Neural crest cell (in vitro differentiated cells): ENCODE measurements at places on chromosomes 16 and 17. TPM values are rescaled to one million over a fixed set of nuclear protein-coding genes. Genes with fewer than 3 reads are reported as not detected.
A peak's percentile ranks its signal among the peaks of the same experiment; 100 is the strongest.

GRCh38 chr17:78252111-78252634 lies 20.7 kb downstream of the TMEM235 start:
- DNase-seq: no peak

- no peak for DNase-seq
These were observed 9.3 kb downstream of the NUBP1 start for GRCh38 chr16:10752843-10753523.

- DNase-seq: no peak
These were observed 16.7 kb upstream of the OR1F1 start for GRCh38 chr16:3171181-3171854.

GRCh38 chr16:12874186-12874585 lies 27.2 kb upstream of the SHISA9 start:
- no peak for DNase-seq

- no peak for DNase-seq
These were observed 74.1 kb upstream of the TBX2 start for GRCh38 chr17:61325382-61326073.

DNA sequence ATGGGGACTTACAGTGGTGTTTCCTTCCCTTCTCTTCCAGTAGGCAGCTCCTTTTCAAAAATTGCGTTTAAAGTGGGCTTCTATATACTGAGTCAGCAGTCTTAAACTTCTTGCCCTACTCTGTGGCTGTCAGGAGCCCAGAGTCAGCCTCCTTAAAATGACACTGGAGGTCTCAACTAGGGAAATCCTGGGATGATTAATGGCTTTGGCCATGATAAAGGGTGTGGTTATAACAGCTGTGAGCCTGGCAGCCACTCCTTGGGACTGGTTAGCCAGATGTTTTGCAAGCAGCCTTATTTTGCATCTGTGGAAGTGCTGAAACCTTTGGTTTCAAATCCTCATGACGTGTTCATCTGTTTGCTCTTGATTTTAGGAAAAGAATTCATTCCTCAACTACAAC lies 25.0 kb downstream of the TAC4 start:
- no peak for DNase-seq

DNA sequence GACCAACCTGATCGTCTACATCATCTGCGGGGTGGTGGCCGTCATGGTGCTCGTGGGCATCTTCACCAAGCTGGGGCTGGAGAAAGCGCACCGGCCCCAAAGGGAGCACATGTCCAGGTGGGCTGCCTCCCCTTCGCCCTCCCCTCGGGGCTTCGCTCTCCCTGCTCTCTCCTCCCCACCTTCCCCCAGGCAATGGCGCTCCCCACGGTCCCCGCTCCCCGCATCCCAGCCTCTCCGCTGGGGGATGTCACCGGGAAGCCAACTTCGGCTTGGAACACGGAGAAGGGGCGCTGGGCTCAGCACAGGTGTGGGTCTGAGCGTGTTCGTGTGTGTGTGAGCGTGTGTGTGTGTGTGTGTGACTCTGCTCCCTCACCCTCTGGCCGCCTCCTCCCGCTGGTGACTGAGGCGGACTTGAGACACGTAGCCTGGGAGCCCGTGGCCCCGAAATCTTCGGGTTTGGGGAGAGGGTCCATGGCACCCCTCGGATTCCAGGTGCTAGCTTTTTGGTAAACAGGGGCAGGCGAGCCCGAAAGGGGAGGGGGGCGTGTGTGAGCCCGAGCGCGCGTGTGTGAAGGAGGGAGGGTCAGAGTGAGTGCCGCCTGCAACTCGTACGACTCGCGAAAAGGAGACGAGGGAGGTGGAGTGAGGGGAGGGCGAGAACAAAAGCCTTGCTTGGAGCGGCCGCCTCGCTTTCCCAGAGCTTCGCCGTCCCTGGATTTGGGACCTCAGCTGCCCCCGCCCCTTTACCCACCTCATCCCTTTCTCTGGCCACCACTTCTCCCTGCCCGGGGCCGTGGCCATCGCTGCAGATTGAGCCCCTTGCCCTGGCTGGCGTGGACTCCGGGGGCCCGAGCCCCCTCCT lies 1.3 kb downstream of the SHISA9 start:
- DNase-seq: peak; percentile 4

- no peak for DNase-seq
These were observed 31.4 kb downstream of the ANKFN1 start for GRCh38 chr17:56184650-56185049.

- DNase-seq: no peak
These were observed 30.8 kb downstream of the FOXL1 start for GRCh38 chr16:86609115-86609514.

- DNase-seq: no peak
These were observed 577.9 kb downstream of the HS3ST4 start for GRCh38 chr16:26269673-26270072.

DNA sequence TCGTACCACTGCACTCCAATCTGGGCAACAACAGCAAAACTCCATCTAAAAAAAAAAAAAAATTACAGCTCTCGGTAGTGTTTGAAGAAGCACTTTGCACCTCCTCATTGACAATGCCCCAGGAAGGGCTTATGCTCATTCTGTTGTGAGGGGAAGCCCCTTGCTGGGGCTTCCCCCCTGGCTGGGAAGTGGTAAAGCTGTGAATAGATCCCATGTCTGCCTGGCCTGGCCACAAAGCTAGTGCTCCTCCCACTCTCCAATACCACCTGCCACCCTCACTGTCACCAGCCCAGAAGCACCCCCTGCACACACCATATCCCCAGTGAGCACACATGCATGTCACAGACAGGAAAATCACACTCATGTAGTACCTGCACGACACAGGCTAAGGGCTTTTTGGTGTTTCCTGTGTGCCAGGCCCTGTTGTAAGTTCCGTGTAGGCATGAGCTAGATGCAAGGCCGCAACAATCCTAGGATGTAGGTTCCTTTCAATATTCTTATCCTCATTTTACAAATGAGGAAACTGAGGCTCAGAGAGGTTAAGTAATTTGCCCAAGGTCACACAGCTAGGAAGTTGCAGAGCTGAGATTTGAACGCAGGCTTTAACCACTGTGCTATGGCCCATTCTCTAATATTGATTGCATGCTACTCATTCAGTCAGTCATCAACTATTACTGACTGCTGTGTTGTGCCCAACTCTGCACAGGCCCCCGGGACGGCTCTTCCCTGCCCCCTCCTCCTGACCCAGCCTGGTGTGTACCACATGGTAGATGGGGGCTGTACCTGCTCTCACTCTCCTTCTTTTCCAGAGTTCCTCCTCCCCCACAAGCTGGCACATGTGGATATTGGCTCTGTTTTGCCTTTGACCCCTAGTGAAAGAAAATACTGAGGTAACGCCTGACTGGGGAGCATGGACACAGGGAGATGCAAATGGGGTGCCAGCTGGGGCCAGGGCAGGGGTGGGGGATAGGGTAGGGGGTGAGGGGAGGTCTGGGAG lies 11.9 kb upstream of the COL1A1 start:
- DNase-seq: no peak

DNA sequence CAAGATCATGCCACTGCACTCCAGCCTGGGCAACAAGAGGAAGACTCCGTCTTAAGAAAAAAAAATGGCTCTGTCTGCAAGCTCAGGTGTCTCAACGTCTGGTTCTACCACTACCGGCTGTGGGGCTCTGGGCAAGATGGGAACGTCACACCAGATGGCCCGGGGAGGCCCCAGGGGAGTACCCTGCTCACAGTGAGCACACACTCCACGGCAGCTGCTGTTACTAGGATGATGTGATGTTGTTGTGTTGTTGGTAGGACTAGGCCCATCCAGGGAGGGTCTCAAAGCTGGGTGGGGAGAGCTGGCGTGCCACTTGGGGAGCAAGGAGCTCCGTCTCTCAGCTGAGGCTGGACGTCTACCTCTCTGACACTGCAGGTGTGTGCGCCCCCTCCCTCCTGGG lies 9.4 kb upstream of the NPTX1 start:
- DNase-seq: no peak

DNA sequence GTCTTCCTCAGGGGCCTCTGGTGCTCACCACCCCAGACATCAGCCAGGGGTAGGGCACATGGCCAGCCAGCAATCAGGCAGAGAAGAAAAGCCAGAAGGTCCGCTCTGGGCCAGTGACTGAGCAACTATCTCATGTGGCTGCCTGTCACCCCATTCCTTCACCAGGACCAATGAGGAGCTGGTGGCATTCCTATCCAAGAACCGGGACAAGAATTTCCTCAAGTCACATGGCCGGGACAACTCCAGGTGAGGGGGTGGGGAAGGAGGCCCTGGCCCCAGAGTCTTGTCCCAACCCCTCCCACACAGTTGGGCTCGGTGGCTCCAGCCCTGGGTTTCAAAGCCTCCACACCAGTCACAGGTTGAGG lies 9.4 kb downstream of the XYLT2 start:
- DNase-seq: no peak

- no peak for DNase-seq
These were observed 11.8 kb upstream of the CLTC start for GRCh38 chr17:59607817-59608403.

DNA sequence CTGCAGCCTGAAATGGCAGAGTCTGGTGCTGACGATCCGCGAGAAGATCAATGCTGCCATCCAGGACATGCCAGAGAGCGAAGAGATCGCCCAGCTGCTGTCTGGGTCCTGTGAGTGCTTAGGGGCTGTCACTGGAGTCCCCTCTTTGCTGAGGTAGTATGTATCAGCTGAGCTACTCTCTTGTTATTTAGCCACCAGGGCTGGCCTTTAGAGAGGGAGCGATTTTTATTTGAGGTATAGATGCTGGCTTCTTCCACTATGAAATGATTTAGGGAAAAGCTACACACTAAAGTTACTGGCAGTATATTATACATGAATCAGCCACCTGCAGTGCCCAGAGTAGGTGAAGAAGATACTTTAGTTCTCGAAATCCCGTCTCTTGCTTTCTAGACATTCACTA lies 2.6 kb downstream of the CDK5RAP3 start:
- DNase-seq: no peak

The CHST6 gene
- 22.4 and 23.1 TPM in 2 replicates for total RNA-seq

The PPP1R27 gene
- not detected in 2 replicates for total RNA-seq

The CCNF gene
- 66.1 and 67.5 TPM in 2 replicates for total RNA-seq

The PIRT gene
- 0.07 and 0.09 TPM in 2 replicates for total RNA-seq

The SMPD3 gene
- total RNA-seq: 3.2 and 3.8 TPM in 2 replicates

The TNFRSF13B gene
- not detected in 2 replicates for total RNA-seq

The FBXW10B gene
- 0.55 and 0.82 TPM in 2 replicates for total RNA-seq

The JUP gene
- 20.6 and 23.5 TPM in 2 replicates for total RNA-seq
